ENCODE measurements at places on chromosomes 5 and 9.

GRCh38 chr5:153619771-153620170 lies 129.3 kb downstream of the GRIA1 start:
- DNase-seq = no peak

GRCh38 chr9:99414321-99414720 lies 192.2 kb downstream of the SEC61B start:
- no peak for DNase-seq

DNA sequence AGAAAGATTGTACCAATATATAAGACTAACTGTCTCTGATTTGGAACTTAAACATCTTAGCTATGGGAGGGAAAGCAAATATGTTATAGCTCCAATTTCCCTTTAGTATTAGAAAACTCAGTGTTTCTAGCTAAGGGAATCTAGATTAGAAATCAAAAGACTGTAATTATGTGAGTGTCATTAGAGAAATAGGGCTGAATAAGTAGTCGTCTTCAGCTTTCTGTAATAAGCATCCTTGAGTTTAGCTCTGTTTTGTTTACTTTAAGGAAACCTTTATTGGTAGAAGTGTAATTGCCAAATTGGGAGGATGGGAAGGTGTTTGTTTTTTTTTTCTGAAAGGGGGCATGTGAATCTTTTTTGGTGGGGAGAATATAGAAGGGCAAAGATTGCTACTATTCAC lies 5.2 kb downstream of the DMXL1 start:
- DNase-seq = no peak

GRCh38 chr5:106818552-106818951 lies 852.2 kb downstream of the EFNA5 start:
- no peak for DNase-seq

- no peak for DNase-seq
Measured at GRCh38 chr9:125513303-125513667, 193.7 kb downstream of the MAPKAP1 start.

- peak; percentile 5 for DNase-seq
Measured at GRCh38 chr5:144028058-144028457, 142.4 kb downstream of the YIPF5 start.

DNA sequence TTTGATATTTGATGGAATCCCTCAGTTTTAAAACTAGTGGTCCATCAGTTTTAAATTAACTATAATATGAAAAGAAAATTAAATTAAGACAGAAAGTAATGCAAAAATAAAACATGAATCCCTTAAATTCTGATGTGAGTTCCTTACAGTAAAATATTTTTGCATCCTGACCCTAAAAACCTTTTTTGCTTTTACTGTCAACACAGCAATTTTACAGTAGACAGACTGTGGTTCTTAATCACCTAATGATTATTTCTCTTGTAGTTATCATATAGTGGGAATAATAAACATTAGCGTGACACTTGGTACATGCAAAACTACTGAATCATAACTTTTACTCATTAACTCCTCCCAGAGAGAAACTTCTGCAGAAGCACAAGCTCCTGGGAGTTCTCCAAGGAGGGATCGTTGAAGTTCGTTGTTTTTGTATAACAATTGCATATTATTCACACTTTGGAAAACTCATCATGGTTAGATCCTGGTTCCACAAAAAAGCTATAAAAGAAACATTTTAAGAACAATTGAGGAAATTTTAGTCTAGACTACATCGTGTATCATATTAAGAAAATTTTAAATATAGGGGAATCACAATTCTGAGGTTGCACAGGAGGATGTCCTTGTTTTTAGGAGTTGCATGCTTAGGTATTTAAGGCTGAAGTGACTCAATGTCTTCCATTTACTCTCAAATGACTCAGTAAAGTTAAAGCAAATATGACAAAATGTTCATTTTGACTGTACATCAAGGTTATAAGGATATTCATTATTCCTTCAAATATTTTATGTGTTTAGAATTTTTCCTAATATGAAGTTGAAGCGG lies 88.2 kb upstream of the NIPAL4 start:
- DNase-seq = no peak

DNA sequence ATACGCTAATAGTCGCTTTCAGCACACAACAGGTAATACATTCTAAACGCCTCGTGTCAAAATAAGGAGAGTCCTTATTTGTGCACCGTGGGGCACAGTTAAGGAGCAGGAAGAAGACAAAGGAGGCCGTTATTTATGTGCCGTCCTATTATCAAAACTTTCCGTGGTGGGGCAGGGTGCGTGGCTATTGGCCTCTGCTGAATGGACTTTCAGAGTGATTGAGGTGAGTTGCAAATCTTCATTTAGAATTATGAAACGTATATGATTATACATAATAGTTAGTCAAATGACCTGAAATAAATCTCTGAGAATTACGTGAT lies 833 bp downstream of the C5orf24 start:
- no peak for DNase-seq

GRCh38 chr9:136052991-136053756 lies 41.9 kb downstream of the NACC2 start:
- peak; percentile 59 for DNase-seq

DNA sequence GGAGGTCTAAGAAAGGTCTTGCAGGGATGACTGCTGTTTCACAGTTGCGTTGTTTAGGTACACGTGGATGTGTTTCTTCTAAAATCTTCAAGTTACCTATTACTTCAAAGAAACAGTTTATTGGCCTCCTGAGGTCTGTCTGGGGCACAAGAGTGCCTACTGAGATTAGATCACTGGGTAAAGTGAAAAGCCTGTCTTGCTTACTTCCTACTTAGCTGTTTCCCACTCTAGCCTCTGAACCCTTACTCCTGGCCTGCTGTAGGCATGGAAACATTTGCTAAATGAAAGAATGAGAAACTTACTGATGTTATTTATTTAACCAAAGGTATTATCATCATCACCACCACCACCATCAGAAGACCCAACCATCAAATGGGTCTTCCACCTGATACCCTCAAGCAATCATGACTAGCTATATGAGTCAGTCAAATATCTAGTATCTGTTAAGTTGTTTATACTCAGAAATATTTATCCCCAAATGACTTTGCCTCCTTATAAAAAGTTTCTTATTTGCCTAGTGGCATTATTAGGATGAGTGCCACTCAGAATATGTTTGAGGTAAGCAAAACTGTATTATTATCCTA lies 92.5 kb downstream of the ELAVL2 start:
- DNase-seq = no peak

DNA sequence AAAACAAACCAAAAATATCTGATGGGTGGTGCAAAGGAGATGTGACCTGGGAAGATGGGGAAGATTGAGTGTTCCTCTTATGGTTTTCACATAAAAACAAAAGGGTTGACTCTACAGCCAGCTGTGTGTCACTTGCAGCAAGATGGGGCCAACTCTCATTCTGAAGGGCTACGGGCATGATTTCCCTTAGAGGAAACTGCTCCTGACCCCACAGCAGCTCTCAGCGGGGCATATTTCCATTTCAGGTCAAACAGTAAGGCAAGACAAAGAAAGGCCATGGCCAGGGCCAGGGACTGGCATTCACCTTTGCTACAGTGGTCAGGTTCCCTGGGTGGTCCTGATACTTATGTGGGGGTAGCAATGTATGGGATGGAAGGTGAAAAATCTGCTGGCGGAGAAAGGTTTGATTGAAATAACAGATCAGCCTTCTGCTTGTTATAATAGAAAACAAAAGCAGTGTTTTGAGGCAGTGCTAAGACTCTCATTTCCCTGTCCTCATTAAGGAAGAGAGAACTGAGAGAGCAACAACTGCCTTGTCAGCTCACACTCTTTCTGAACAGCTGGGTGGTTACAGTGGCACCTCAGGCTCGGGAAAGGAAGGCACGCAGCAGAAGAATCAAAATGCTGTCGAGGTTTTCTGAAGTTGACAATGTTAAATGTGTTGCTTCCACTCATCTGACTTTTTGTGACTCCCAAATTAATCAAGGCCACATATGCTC lies 120.7 kb upstream of the PCA3 start:
- DNase-seq = no peak

GRCh38 chr5:172881691-172882370 lies 47.8 kb downstream of the ERGIC1 start:
- no peak for DNase-seq

DNA sequence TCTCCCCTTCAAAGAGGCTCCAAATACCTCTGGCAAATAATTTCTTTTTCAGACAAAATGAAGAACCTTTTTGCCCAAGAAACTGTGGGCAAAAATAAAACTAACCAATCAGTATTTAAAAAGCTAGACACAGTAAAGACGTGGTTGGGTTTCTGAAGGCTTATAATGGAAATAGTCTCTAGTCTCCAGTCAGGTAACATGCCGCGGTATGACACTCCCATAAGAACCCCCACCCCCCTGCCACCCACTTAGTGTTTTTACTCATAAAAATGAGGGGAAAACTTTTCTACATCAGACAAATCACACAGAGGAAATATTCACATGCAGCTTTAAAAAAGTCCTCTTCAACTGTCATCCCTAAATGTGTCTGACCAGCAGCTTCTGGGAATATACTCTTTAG lies 105.3 kb downstream of the THBS4 start:
- no peak for DNase-seq

DNA sequence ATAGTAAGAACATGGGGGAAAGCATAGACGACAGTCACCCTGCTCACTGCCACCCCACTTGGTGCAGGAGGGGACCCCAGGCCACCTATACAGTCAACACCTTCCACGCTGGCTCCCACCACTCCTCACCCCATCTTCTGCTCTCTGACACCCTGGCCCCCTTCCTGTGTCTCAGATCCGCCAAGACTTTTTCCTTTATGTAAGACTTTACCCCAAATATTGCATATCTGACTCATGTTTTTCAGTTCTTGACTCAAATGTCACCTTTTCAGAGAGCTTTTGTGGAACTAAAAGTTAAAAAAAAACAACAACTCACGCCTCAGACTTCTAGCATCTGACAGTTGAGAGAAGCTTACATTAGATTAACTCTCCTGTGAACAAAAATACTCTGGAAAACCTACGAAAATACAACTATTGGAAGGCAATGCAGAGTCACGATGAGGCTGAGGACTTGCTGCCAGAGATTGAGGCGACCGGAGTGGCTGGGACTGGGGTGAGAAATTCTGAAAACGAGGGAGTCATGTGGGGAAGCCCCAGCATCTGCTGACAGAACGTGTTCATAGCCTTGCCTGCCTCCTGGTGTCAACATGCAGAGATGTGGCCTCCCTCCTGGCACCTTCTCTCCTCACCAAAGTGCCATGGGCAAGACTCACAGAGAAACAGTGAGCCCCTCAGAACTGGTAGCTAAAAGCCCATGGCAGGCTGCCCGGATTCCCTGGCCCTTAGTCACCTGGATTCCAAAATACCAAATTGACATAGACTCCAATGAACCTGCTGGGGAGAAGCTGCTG lies 22.4 kb upstream of the FCN2 start:
- DNase-seq = no peak

DNA sequence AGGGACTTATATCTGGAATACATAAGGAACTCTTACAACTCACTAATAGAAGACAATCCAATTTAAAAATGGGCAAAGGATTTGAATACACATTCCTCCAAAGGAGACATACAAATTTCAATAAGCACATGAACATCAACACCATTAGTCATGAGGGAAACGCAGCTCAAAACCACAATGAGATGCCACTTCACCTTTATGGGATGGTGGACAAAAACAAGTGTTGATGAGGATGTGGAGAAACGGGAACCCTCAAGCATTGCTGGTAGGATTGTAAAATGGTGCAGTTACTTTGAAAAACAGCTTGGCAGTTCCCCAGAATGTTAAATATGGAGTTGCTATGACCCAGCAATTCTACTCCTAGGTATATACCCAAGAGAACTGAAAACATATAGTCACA lies 72.7 kb upstream of the IER5L start:
- DNase-seq = no peak

- no peak for DNase-seq
Measured at GRCh38 chr9:121670431-121670830, 19.0 kb downstream of the DAB2IP start.

DNA sequence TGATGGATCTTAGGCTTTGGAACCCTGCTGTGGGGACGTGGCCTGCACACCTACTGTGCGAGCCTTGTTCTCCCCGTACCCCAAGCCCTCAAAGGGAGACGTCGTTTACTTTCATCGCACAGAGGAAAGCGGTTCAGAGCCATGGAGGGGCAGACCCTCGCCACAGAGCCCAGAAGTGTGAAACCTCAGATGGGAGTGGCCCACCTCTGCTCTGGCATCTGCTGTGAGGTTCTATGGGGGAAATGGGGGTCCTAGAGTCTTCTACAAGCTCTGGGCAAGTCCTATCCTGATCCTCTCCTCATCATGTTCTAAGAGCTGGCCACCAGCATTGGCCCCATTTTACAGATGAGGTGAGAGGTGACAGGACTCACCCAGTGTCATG lies 3.7 kb upstream of the RNF44 start:
- DNase-seq = no peak

- DNase-seq = no peak
Measured at GRCh38 chr5:147930769-147931168, 24.4 kb upstream of the C5orf46 start.

DNA sequence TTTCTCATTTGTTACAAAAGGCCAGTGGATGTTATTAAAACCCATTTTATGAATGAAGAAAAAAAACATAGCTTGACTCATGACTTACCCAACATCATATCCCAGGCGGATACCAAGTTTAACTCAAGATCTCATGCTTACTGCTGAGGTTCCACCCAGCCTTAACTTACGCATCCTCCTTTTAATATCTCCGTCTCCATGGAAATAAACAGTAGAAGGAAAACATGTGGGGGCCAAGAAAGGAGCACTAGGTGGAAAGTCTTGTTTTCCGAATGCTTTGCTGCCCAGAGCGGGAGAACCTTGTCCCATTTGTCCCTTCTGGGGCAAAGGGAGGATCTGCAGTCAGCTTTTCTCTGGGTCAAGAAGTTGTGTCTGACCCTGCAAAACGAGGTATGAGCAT lies 44.1 kb downstream of the ANGPTL2 start:
- no peak for DNase-seq

DNA sequence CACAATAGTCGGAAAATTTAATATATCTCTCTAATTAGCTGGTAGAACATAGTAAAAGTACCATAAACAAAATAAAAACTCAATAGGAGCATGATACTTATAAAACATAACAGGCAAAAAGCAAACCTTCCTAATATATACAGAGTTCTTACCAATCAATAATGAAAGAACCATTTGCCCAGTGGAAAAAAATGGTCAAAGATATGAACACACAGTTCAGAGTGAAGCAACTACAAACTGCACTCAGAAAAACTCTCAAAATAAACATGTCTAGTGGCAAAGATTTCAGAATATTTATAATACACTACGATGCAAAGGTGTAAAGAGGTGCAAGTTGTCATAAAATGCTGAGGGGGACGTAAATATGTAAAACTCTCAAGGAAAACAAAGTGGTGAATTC lies 576.2 kb upstream of the CTNND2 start:
- no peak for DNase-seq
